Brain (organoid and tissue), 16 donors: ENCODE measurements at places on chromosomes 3 and 15.

DNA sequence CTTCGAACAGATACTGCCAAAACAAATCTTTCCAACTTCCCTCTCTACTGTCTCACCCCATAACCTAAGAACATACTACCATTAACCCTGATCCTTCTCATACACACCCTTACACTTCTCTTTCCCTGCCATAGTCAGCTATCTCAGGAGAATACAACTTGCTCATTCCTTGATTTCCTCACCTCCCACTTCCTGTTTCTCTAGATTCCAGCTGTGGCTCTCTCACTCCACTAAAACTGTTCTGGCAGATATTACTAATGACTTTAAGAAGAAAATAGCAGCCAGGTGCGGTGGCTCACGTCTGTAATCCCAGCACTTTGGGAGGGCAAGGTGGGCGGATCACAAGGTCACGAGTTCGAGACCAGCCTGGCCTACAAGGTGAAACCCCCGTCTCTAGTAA lies 4.6 kb downstream of the LSG1 start:
- DNase-seq, result no peak

DNA sequence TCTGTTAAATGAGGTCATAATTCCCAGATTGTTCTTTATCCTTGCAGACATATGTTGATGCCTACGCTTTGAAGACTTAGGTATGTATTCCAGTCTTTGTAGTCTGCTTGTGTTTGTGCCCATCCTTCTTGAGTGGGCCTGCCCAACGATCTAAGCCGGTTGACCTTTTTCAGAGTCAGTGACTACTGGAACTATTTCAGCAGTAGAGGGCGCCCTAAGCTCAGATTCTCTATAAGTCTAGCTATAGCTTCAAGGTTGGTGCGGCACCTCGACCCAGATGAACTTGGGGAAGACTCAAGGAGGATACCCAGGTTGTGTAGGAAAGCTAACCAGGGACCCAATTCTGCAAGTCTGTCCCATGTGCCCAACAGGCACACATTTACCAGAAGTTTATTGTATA lies 228.8 kb upstream of the PPP2R3A start:
- DNase-seq, result no peak

- DNase-seq, result no peak
These were observed 42.0 kb downstream of the FRMD4B start for GRCh38 chr3:69343875-69344274.

GRCh38 chr3:56667973-56668579 lies 15.0 kb downstream of the TASOR start:
- no peak for DNase-seq

GRCh38 chr3:104176706-104177105 lies 1190.0 kb upstream of the ALCAM start:
- DNase-seq, result no peak
